ENCODE measurements at places on chromosomes 4 and X.

DNA sequence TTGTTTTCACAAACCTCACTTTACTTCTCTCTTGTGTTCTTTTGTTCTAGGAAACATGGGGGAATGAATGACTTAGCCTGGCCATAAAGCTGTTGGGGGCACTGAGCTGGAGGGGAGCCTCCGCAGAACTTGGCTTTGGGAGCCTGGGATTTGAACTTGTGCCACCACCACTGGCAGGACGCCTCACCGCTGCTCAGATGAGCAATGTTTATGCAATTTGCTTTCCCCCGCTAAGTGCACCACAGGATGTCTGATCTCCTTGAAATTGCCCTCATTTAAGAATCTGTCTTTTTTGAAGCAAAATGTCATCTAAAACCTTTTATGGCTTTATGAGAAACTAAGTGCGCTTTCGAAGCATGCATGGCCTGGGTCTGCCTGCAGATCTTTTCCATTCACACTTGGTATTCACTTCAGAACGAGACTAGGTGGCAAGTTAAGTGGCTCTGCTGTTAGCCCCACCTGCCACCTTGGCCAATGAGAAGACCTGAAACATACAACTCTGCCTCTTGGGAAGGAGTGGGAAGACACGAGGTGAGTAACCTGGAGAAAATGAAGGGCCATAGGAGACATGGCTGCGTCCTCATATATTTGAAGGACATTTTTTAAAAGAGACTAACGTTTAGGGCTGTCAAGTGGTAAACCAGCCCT, 119.3 kb downstream of the LDB2 start:
- DNase-seq = no peak

DNA sequence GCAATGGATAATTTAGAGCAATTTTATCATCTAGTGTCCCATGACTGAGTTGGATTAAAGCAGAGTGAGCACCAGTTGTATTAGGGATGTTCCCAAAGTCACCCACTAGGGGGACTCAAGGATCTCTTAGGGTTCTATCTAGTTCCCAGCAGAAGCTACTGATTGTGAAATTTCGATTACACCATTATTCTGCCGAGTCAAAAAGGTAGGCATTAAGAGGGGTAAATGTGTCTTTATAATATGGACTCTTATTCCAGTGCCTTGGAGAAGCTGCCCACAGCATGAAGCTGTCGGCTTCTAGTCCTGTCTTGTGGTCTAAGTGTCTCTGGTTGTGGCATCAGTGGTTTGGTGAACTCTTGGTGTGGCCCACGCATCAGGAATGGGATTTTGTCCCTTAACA, 53.3 kb downstream of the RGS12 start:
- DNase-seq = peak; percentile 44

- DNase-seq = no peak
Observed at GRCh38 chr4:89242216-89242615, 65.4 kb downstream of the GPRIN3 start.

GRCh38 chrX:88135735-88136134, 611.3 kb upstream of the CPXCR1 start:
- no peak for DNase-seq

DNA sequence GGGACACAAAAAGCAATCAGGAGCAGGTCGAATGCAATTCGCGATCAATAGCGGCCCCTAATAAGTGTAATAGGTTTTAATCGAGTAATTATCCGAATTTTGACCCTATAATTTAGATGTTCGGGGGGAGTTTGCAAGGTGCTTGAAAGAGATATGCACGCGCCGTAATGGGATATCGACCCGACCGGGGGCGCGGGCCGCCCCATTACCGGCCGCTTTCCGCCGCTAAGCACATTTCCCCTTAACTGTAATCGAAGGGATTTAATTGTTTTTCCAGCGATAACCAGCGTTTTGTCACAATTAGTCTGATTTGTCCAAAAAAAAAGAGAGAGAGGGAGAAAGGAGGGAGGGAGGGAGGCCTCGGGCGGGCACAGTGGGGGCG, 997 bp downstream of the NKX1-1 start:
- DNase-seq = no peak

DNA sequence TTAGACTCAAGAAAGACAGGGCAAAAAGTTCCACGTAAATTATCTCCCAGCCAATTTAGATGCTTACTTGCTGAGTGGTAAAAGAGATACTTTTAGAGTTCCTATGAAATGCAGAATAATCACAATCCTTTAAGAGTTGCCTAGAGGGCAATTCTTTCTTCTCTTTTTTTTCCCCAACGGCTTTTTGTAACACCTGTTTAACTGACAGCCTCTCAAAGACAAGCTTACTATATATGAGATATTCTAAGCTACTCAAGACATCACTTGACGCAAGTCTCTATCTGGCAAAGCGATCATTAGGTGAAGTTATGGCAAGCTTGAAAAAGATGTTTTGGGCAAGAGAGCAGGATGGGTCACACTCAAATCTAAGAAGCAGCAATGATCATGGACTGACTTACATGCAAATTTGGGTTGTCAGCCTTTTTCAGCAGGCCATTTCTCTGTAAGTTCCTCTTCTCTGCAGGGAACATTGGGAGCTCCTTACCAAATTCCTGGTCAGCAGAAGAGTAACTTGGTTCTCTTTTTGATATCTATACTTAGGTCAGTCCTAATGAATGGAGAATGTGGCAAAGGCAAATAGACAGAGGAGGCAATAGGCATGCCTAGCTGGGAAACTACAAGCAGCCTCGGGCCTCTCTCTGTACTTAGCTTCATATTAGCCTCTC, 162.9 kb upstream of the FGF13 start:
- DNase-seq = no peak

GRCh38 chr4:91485415-91485814, 818.4 kb upstream of the GRID2 start:
- no peak for DNase-seq

- DNase-seq = no peak
Observed at GRCh38 chr4:164318350-164318749, 435.6 kb upstream of the SMIM31 start.

DNA sequence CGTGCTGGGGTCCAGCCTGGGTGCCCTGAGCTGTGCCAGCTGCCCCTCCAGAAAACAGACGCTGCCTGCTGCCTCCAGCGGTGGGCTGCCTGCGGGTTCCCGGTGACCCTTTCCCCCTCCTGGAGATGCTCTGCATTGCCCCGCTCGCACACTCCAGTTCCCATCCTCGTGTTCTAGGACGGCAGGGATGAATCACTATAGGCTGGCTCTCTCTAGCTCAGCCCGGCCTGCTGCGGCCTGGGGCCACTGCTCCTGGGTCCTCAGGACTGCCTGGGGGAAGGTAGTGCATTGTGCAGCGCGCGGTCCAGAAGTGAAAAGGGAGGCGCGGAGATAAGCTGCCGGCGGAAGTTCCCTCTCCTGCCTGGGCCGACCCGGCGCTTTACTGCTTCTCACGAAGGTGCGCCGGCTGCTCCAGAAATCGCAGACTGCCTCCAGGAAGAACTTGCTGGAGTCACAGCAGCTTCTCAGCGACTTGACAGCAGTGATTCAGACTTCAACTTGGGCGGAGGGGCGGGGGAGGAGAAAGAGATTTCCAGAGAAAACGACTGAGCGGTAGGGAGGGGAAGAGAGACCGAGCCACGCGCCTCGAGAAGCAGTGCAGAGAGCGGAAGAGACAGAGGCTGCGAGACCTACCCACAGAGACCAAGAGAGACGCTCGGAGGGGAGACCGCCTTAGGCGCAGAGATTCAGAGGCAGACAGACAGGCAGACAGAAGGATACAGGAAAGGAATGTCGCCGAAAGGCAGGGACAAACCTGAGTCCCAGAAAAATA, 6.7 kb upstream of the MSX1 start:
- peak; percentile 47 for DNase-seq

GRCh38 chr4:158255727-158256324, 45.5 kb downstream of the TMEM144 start:
- DNase-seq = peak; percentile 12

- peak; percentile 9 for DNase-seq
Observed at GRCh38 chrX:67692246-67692645, 148.4 kb downstream of the AR start.

- no peak for DNase-seq
Observed at GRCh38 chrX:147180886-147181285, 366.3 kb upstream of the CXorf51A start.

DNA sequence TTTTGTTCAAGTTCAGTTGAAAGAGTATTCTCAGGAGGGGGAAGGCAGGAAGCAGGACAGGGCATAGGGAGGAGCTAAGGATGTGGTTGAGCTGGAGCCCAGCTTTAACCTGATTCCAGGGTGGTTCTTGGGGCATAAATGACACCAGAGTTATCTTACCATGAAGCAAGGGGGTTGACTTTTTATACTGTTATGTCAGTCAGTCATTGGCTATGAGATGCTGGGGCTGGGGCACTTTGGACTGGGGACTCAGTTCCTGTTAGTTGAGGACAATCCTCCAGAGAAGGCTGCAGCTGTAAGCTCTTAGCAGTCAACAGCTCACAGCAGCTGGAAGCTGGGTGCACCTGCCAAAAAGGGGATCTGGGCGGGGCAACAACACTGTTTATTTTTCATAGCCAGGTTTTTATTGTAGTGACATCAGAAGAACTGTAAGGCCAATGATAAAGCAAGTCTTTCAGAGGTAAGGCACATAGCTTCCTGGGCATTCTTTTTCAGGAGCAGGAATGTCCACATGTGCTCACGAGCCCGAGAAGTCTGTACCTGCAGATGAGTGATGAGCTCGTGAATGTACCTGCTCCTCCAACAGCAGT, 78.5 kb downstream of the MID1IP1 start:
- no peak for DNase-seq

Measured in fibroblast of skin of left biceps (primary cell).